Activated naive CD8-positive, alpha-beta T cell treated with anti-CD3 and anti-CD28 coated beads, Interleukin-2, amount 10 ng/mL, durations not matched to agents 7 days and 5 days (primary cell): ENCODE measurements at places on chromosomes 3 and 15. TPM values are rescaled to one million over a fixed set of nuclear protein-coding genes. Genes with fewer than 3 reads are reported as not detected.

Gene SLC15A2
- 1.8 TPM for total RNA-seq

DNA sequence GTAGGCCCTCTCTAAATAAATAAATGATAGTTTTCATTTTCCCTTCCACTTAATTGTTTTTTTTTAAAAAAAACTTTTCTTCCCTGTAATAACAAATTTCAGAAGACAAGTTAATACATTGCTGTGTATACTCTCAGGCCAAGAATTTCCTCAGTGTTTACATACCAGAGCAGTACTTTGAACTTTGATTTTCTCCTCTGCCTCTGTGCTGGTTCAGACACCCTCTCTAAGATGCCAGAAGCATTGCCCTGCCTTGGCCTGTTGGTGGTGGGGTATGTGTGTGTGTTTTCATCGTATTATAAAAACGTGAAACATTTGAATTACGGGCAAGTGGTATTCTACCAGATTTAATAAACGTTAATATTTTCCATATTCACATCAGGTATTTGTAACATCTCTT lies 70.1 kb downstream of the SMAD3 start:
- no peak for DNase-seq

GRCh38 chr3:116947809-116948208 lies 238.2 kb downstream of the TUSC7 start:
- no peak for DNase-seq

DNA sequence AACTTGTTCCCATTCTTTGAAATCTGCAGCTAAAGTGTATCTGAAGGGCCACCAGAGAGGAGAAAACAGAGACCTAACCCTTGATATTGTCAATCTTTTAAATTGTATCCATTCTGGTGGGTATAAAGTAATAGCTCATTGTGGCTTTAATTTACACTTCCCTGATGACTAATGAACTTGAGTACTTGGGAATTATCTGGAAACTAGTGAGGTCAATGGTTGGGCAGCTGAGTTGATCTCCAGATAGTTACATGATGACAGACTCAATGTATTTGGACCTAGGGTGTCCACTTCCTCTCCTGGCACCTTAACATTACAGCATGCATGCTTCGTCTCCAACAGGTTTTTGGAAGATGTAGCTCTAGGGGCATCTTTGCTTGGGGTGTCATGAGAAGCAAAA lies 195.2 kb downstream of the PDCD6IP start:
- DNase-seq = no peak

- no peak for DNase-seq
Measured at GRCh38 chr3:152586974-152587373, 248.0 kb upstream of the P2RY1 start.

GRCh38 chr15:66940368-66940767 lies 125.0 kb upstream of the SMAD3 start:
- DNase-seq = no peak
